Midbrain (tissue), 1 donor: ENCODE measurements at places on chromosomes 16 and 17.

- DNase-seq: no peak
Measured at GRCh38 chr16:85258166-85258565, 145.9 kb upstream of the CIBAR2 start.

DNA sequence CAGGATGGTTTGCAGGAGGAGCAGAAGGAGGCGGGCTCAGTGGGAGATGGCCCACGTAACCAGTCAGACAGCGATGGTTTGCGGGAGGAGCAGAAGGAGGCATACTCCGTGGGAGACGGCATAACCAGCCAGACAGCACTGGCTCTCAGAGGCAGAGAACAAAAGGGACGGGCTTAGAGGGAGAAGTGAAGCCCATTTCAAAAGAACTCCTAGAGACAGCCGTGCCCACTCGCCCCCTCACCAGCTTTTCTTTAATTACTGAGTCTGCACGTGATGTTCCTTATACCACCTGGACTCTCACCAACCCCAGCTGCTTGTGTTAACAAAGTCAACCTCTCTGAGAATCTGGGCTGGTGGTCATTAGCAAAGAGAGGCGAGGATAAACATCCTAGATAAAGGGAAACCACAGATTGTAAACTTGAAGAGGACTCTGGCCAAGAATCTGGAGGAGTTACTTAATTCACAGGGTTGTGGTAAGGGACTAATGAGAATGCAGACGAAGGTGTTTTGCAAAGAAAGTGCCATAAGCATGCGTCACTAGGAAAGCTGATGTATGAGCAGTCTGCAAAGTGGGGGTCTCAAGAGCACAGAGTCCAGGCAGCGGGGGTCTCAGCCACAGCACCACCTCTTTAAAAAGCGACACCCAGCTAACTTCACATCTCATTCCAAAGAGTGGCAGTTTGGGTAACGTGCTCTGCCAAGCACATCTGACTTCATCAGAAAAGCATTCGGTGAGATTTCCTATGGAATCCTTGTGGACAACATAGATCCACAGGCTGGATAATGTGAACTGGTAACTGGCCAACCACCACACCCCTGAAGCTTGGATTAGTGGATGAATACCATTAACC, 51.7 kb downstream of the NXN start:
- no peak for DNase-seq

GRCh38 chr17:58330997-58331814, 2.6 kb upstream of the TSPOAP1 start:
- DNase-seq: no peak

DNA sequence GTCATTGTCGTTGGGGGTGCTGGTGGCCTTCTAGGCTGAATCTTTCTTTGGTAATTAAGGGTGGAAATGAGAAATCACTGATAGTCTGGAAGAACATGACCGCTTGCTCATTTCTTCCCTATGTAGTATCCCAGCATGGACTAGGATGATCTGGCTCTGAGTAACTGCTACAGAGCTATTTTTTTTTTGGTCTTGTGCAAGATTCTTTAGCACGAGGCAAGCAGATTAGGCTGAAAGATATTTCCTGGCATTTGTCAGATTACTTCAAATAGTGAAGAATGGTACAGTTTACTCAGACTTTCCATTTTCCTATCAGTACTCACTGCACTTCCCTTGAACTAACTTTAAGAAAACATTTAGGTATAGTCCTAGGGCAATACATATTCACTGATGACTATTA, 89.0 kb downstream of the SYCE1L start:
- DNase-seq: no peak
